GM12878 (cell line): ENCODE measurements at places on chromosomes 6 and 20.

GRCh38 chr6:149362289-149362688, 37.8 kb upstream of the SUMO4 start:
- DNase-seq = no peak

DNA sequence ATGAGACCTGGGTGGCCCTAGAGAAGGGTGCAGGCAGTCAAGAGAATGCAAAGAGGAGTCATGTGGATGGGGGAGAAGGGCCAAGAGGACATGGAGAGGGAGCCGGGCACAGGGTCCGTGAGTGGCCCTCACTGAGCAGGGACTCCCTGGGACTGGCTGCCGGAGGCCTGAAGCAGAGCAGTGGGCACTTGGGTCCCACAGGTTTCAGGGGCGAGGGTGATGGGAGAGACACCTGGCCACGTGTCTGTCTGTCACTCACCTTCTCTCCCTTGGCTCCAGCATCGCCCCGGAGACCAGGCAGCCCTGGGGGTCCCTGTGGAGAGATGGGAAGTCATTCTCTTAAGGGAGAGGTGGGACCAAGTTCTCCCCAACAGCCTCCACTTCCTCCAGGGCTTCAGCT, 25.5 kb downstream of the COL11A2 start:
- DNase-seq = no peak

- DNase-seq = no peak
These were observed 127.8 kb downstream of the LRRC1 start for GRCh38 chr6:53922539-53922981.

- DNase-seq = no peak
These were observed 580 bp downstream of the VEGFA start for GRCh38 chr6:43770372-43771209.

DNA sequence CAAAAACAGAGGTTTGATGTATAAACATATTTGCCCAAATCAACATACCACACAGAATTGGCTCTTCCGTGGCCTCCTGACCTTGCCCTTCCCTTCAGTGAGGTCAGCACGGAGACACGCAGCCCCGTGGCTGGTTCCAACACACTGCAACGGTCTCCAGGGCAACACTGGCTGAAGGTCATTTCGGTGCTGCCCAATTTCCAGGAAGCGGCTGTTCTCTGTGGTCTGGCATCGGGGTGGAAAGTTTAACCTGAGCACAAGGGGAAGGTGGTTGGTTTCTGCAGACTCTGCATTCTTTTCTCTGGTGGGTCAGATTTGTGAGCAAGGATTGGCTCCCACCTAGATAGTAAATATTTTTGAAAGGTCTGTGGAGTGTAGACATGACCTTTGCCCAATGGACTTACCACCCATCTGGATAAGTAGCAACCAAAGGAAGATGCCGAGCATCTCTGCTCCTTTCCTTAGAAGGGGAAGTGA, 177.6 kb upstream of the PHACTR1 start:
- no peak for DNase-seq

- no peak for DNase-seq
These were observed 18.6 kb upstream of the LSM14B start for GRCh38 chr20:62103508-62104233.

GRCh38 chr6:159691963-159692287, 1.1 kb downstream of the SOD2 start:
- DNase-seq = no peak

DNA sequence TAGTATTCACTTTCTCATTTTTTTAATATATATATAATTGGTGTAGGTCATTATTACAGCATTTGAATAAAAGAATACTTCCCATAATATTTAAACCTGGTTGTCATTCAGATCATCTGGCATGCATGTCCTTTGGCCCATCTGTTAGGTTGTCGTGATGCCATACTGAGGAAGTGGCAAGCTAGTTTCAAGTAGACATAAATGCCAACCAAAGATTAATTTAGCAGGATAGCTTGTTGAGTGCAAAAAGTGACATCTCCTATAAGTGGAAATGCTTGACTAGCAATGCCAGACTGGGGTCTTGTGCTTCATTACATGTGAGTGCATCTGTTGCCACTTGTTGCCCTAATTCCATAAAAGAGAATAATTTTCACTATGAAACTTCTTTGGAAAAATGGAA, 1044.7 kb downstream of the GRIK2 start:
- DNase-seq = no peak

GRCh38 chr20:25269057-25269832, 21.4 kb downstream of the PYGB start:
- no peak for DNase-seq
